AG04450 (cell line): ENCODE measurements at places on chromosomes 1 and 21. TPM values are rescaled to one million over a fixed set of nuclear protein-coding genes. Genes with fewer than 3 reads are reported as not detected.

- DNase-seq: no peak
These were observed 259.9 kb downstream of the HHIPL2 start for GRCh38 chr1:222288053-222288452.

Gene CCDC190
- not detected in 2 replicates for polyA plus RNA-seq

Gene LCE1C
- polyA plus RNA-seq: not detected in 2 replicates

Gene GREM2
- 2.1 and 2.3 TPM in 2 replicates for polyA plus RNA-seq

DNA sequence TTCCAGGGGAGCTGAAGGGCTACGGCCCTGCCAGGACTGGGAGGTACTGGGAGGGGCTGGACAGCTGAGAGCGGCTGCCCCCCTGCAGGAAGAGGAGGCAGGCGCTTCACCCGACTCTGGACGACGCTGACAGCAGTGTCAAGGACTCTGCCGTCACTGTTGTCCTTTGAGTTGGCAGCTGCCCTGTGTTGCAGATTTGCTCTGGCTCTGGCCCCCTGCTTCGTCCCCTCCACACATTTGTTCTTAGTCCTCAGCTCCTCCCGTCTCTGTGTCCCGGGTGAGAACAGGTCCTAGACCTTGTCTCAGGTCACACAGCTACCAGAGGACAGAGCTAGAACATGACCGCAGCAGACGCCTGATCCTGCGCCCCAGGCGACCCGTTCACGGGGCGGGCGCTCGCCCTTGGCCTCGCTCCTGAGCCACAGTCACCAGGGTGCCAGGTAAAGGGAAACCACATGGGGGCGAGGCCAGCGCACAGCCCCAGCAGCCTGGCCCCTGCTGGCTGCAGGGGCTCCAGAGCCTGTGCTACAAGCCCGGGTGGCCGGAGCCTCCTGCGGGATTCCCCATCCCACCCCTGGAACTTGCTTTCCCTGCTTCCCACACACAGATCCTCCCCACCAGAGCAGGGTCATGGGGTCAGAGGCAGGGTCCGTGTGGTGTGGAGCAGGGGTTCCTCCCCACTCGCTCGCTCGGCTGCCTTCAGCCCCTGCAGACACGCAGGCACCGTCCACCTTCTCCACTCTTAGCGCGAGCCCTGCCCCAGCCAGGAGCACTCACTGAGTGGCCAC, 10.7 kb upstream of the NPHP4 start:
- DNase-seq: no peak

DNA sequence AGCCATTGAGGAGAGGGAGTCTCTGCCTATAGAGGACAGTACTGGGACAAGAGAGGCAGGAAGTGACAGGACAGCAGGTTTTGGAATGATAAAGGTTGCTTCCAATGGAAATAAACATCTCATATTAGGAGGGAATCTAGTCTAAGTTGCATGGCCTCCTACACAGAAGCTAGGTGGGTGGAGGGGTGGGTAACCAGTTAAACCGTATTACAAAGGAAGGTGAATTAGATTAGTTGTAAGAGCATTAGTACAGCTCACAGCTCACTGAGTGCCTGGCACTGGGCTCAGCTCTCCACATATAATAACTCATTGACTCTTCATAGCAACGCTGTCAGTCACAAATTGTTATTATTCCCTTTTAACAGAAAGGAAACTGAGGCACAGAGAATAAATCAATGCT, 468.1 kb downstream of the PTPRU start:
- DNase-seq: no peak

GRCh38 chr1:216034506-216034905, 388.7 kb downstream of the USH2A start:
- no peak for DNase-seq

Gene TMPRSS2
- polyA plus RNA-seq: not detected in 2 replicates

Gene GBP6
- polyA plus RNA-seq: not detected in 2 replicates

DNA sequence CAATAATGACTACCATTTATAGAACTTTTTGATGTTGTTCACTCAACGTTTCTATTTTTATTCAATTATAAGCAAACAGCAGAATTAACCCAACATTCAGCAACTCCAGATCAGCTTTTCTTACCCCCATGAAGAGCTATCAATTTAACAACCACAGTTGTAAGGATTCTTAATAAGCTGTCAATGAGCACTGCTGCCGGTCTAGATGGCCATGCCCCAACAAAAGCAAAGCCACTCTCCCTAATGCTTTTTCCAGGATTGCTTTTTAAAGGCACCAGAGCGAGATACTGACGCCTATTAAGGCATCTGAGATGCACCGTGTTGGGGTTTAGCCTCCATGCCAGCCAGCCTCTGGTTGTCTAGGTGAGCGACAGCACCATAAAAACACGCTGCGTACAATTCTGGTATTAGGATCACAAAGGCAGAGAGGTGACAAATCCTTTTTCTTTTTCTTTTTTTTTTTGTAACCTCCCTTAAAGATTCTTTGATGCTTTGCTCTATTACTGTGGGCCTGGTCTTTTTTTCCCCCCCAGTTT, 39.5 kb downstream of the PTPRC start:
- no peak for DNase-seq

Gene PKLR
- not detected in 2 replicates for polyA plus RNA-seq

- DNase-seq: no peak
These were observed 13.7 kb upstream of the LBR start for GRCh38 chr1:225441314-225442122.

- DNase-seq: no peak
These were observed 58.4 kb downstream of the VPS26C start for GRCh38 chr21:37208741-37209225.

- peak; percentile 36 for DNase-seq
These were observed 7.5 kb upstream of the C2CD2 start for GRCh38 chr21:41961282-41961701.

DNA sequence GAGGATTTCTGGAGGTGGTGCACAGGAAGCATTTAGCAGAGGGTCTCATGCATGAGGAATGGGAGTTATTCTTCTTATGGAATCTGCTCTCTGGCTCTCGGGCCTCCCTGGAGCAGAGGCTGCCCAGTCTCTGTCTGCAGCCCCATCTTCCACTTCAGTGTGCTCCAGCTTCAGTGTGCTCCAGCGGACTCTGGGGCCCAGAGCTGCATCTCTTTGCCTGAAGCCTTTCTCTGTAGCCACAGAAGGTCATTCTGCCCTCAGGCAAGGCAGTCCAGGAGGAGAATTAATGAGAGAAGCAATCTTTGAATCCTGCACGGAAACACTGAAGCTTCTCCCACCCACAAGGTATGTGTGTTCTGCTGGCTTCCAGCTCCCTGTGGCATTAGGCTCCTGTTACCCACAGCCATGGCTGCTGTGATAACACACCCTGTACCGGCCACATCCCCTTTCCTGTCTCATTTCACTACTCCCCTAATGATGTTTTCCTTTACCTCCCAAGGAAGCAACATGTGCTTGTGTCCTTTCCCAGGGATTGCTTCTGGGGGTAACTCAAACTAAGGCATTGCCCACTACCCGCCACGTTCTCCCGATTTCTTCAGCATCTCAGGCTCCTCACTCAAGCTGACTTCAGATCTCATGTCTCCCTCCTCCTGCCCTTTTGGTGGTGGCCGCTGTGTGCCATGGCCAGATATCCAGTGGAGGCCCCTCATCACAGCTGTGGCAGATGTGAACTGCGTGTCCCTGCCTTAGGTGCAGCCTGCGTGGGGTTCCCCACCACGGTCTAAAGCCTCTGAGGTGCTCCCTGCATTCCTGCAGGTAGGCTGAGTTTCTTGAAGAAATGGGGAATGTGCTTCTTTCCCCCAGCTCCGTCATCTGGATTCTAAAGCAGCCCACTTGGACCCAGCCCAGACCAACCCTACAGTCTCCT, 181.2 kb upstream of the GALNT2 start:
- DNase-seq: no peak

DNA sequence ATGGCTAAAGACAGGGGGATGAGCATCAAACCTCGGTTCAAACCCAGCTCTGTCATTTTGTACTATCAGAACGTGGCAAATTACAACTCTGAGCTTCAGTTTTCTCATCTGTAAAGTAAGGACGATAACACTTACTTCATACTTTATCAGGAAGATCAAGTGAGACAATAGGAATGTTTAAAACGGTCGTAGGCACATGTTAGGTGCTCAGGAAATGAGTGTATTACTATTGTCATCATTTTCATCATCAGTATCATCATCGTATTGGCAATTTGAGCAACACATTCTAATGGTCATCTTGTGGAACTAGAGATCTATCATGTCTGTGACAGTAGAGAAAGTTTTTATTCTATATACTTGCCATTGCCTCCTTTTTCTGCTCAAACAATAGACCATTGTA, 22.1 kb upstream of the GADD45A start:
- DNase-seq: no peak

DNA sequence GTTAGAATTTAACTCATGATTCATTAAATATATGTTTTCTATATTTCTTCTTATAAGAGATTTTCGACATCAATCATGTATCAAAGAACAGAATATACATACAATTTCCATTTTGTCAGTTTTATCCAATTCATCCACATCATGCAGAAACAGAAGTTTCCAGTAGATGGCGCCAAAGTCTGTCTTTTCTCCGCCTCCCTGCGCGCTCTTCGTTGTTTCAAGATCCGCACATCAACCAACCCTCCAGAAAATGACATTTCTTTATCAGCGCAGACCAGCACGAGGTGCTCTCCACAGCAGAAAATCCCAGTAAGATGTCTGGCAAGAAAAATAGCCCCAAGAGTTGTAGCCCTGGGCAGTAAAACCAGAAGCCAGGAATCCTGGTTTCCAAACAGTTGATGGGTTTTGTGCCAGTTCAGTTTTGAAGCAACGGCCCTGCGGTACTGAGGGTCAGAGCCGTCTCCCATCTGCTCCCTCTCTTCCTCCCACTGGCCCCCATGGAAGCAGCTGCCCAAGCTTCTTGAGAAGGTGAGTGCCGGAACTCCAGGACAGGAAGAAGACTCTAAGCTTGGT, 38.6 kb upstream of the GPR137B start:
- no peak for DNase-seq

Gene BMP8A
- polyA plus RNA-seq: not detected in 2 replicates

GRCh38 chr1:35038723-35039122, 7.0 kb upstream of the ZMYM6 start:
- DNase-seq: no peak

Gene NUF2
- 4.2 and 8.1 TPM in 2 replicates for polyA plus RNA-seq

DNA sequence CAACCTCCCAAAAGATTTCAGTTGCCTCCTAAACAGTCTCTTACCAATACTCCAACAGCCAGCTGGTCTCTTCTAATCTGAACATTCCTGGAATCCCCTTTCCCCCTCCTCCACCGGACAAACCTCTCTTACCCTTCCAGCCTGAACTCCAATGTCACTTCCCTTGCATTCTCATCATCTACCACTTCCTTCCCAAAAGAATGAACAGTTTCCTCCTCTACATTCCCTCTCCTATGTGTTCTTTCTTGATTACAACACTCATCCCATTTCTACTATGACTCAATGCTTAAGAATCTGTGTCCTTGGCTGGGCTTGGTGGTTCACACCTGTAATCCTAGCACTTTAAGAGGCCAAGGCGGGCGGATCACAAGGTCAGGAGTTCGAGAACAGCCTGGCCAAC, 417.1 kb downstream of the SETD4 start:
- no peak for DNase-seq

Gene DFFB
- 6.9 TPM in 2 replicates for polyA plus RNA-seq

Gene HENMT1
- 2.2 and 2.3 TPM in 2 replicates for polyA plus RNA-seq

Gene ALPL
- polyA plus RNA-seq: 1.8 and 3.0 TPM in 2 replicates

Gene OR2T35
- not detected in 2 replicates for polyA plus RNA-seq

- no peak for DNase-seq
These were observed 216.1 kb downstream of the RPS6KC1 start for GRCh38 chr1:213266983-213267772.

Gene AIM2
- polyA plus RNA-seq: not detected in 2 replicates

Gene PLA2G2C
- polyA plus RNA-seq: not detected in 2 replicates

Gene TCHHL1
- not detected in 2 replicates for polyA plus RNA-seq

Gene MROH9
- not detected in 2 replicates for polyA plus RNA-seq

- peak; percentile 79 for DNase-seq
These were observed 78.1 kb downstream of the DHRS3 start for GRCh38 chr1:12539705-12540579.

Gene PEA15
- polyA plus RNA-seq: 512 and 555 TPM in 2 replicates

DNA sequence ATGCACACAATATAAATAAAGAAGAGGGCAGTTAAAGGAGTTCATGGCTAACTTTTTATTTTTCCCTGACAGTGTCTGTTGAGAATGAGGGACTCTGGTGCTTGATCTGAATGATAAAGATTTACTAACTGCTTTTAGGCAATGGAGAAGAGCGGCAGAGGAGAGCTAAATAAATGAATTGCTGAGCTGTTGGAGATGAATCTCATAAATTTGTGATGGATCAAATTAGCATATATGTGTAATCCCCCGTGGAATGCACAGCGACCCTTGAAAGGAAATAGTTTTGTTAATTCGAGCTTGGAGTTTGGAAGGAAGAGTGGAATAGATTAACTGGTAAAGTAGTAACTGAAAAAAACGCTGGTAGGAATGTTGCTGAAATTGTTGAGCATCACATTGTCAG, 40.2 kb downstream of the HMCN1 start:
- no peak for DNase-seq

DNA sequence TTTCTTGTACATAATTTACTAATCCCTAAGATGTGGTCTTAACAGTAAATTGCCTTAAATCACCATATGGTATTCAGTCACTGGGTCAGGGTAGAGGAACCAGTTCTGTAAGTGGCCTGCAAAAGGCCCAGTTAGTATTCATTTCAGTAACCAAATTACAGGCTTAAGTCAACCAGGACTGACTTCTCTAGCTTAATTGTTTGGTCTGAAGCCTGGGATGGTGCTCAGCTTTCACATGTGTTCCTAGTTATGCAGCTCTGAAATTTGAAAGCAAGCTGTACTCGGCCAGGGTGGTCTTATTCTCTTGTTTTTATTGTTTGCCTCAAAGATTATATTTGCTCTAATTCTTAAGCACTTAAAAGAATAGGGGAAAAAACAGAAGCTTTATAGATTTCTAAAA, 144.6 kb downstream of the MAGI3 start:
- no peak for DNase-seq

Gene CADM3
- 0.01 TPM in 1 of 2 replicates, not detected in the other for polyA plus RNA-seq

Gene PAX7
- polyA plus RNA-seq: not detected in 2 replicates

Gene EFNA3
- 0.51 and 0.56 TPM in 2 replicates for polyA plus RNA-seq

GRCh38 chr1:115477071-115477470, 139.0 kb upstream of the NGF start:
- no peak for DNase-seq

Gene ROR1
- 7.1 and 7.3 TPM in 2 replicates for polyA plus RNA-seq

Gene TNNT2
- polyA plus RNA-seq: 1.6 and 2.3 TPM in 2 replicates

Gene TMEM79
- 1.6 and 1.8 TPM in 2 replicates for polyA plus RNA-seq
